ENCODE measurements at places on chromosomes 7 and 10.

DNA sequence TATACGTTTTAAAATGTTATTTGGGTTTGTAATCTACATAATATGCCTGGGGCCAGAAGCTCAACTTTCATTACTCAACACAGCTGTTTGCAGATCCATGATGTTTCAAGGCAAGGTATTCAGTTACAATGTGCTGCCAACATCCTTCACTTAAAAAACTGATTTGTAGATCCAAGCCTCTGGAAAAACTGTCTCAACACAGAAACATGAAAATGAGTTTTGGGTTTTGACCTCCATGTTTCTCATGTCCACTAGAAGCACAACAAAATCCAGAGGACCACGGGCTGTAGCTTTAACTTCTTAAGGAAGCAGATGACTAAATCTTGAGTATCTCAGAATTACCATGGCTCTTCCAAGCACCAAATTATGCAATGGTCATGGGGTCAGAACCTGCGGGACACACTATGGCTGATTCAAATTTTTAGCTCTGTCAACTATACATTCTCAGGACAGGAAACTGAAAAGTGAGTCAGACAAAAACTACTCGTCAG is 247.1 kb upstream of the GRB10 start:
- DNase-seq, result no peak

DNA sequence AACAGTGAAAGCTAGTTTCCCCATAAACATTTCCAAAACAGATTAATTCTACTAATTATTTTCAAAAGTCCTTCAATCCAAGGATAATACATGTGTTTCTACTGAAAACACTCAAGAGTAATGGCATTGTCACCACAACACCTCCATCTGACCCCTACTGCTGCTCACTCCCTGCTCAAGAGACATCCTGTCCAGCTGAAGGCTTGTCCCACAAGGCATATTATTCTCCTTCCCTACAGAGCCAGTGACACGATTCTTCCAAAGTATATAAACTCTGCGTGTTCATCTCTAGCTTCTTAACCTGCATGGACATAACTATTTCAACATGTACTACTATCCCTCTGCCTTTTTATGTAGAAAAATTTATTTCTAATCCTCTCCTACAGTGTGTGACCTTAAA is 182.1 kb downstream of the CPEB3 start:
- no peak for DNase-seq

GRCh38 chr7:52584041-52584440 is 451.4 kb upstream of the POM121L12 start:
- DNase-seq, result no peak

DNA sequence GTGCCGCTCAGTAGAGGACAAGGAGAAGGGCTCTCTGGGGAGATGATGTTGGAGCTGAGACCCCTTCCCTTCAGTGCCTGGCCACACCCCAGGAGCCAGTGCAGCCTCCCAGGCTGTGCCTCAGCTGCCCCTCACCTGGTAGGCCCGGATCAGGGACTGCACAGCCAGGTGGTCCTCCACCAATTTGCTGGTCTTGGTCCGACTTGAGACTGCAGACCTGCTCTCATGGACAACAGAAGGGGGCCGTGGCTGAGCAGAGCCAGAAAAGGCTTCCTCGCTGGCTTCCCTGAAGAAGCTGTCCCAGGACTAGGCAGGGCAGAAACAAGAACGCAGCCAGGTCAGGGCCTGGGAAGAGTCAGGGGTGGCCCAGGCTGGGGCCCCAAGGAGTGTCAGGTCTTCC is 5.5 kb downstream of the OGDHL start:
- no peak for DNase-seq

DNA sequence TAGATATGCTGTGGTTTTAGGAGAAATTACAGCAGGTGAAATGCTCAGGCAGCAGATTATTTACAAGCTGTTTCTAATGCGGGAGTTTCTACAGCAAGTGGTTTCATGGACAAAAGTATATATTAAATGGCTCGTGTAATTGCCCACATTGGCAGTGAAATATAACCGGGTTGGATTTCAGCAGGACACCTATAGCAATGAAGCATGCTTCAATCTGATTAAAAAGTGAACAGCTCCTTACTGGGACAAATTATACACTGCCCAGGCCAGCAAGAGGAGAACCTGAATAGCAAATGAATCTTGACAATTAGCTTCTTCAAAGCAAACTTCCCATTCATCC is 35.2 kb upstream of the LYZL1 start:
- DNase-seq, result peak; percentile 52

DNA sequence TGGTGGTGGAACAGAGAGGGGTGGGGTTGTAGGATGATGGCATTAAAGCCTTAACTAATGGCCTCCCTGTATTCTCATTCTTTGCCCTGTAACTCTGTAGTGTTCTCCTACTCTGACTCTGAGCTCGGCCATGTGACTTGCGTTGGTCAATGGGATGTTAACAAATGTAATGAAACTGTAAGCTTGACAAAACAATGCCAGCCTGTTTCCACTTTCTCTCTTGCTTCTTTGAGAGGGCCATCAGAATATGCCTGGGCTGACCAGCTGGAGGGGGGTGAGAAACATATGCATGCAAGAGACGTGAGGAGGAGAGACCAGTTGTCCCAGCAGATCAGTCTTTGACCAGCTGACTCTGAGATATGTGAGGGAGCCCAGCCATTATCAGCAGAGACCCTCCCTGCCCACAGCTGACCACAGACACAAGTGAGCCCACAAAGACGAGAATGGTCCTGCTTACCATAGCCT is 100.6 kb downstream of the ICA1 start:
- DNase-seq, result no peak

DNA sequence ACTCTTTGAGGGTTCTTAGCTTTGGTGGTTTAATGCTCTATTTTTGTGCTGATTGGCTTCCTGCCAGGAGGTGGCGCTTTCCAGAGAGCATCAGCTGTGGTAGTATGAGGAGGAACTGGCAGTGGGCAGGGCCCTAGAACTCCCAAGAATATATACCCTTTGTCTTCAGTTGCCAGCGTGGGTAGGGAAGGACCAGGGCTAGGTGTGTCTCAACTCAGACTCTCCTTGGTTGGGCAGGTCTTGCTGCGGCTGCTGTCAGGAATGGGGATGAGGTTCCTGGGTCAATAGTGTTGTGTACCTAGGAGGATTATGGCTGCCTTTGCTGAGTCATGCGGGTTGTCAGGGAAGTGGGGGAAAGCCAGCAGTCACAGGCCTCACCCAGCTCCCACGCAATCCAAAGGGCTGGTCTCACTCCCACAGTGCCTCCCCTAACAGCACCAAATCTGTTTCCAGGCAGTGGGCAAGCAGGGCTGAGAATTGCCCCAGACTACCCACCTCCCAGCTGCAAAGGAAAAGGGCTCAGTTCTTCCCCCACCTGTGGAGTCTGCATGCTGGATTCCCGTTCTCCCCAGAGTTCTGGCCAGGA is 191.5 kb downstream of the PHTF2 start:
- DNase-seq, result no peak

GRCh38 chr7:5625938-5626337 is 155.5 kb downstream of the RNF216 start:
- DNase-seq, result no peak

Measured in SK-N-DZ (cell line).